ENCODE measurements at places on chromosomes 1 and 21.

DNA sequence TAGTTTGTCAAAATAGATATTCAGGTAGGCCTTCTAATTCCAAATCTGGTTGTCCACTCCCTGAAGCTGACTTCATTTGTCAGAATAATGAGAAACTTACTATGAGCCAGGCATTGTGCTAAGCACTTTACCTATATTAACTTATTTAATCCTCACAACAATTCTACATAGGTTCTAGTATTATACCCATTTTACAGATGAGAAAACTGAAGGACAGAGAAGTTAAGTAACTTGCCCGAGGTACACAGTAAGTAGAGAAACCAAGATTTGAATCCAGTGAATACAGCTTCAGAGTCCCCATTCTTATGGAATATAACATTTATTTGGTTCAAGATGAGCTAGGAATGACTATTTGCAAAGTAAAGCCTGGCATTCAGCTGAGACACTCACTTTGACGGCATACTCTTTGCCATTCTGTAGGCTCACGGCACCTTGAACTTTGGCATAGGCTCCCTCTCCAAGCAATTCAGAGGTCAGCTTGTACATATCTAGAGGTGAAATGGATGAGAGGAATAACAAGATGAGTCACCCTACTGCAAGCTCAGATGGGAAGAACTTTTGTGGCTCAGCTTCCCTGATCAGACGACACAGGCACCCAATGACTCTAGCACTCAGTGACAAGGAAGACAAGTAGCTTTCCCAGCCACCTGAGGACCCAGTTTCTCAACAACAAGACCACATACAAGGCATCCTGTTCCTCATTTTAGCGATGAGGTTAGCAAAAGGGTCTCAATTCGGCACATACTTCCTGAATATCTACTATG, 23.7 kb downstream of the MKNK1 start:
- DNase-seq = no peak

- DNase-seq = no peak
Measured at GRCh38 chr1:72186733-72187307, 95.5 kb downstream of the NEGR1 start.

GRCh38 chr1:201493757-201494617, 12.9 kb downstream of the CSRP1 start:
- DNase-seq = no peak

- no peak for DNase-seq
Measured at GRCh38 chr1:61636814-61637213, 88.1 kb downstream of the TM2D1 start.

DNA sequence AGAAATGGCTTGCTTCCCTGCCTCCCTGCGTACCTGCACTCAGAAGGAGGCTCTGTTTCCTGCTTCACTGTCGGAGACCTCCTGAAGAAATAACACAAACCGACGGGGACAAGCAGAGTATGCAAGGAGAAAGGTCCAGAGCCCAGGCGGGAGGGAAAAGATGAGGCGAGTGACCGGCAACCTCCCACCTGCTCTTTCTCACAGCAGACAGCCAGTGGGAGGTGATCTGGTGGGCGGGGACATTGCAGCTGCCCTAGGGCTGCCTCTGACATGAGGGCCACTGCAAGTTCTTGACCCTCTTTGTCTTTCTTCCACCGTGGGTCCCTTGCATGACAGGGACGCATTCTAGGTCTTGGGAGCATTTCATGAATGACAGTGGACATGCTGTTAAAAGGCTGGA, 368.2 kb downstream of the CAMTA1 start:
- no peak for DNase-seq

DNA sequence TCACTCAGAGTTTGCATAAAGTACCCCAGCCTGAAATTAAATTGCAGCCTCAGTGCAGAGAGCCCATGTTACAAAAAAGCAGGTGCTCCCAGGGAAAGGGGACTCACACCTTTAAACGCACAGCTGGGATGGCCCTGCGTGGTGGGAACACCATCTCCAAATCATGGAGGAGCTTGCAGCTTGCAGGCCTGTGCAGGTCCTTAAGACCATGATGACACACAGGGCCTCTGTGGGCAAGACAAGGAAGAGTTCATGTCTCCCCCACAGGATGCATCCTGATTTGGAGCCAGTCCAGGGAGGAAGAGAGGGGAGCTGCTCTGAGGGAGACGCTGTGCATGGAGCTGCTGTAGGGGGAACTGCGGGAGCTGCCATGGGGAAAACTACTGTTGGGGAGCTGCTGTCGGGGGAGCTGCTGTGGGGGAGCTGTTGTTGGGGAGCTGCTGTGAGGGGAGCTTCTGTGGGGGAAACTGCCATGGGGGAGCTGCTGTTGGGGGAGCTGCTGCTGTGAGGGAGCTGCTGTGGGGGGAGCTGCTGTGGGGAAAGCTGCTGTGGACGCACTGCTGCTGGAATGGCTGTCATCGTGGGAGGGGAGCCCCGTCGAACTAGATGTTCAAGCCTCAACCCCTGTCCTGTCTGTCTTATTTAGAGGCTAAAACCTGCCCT, 113.9 kb downstream of the MATN1 start:
- DNase-seq = no peak

GRCh38 chr1:66339944-66340343, 194.0 kb upstream of the SGIP1 start:
- DNase-seq = no peak

- DNase-seq = no peak
Measured at GRCh38 chr1:59004755-59005154, 220.9 kb upstream of the JUN start.

- DNase-seq = no peak
Measured at GRCh38 chr1:236148470-236148845, 6.1 kb downstream of the GPR137B start.

- DNase-seq = no peak
Measured at GRCh38 chr1:204841798-204842197, 28.9 kb upstream of the NFASC start.
